ENCODE measurements at places on chromosomes 3 and 15.

DNA sequence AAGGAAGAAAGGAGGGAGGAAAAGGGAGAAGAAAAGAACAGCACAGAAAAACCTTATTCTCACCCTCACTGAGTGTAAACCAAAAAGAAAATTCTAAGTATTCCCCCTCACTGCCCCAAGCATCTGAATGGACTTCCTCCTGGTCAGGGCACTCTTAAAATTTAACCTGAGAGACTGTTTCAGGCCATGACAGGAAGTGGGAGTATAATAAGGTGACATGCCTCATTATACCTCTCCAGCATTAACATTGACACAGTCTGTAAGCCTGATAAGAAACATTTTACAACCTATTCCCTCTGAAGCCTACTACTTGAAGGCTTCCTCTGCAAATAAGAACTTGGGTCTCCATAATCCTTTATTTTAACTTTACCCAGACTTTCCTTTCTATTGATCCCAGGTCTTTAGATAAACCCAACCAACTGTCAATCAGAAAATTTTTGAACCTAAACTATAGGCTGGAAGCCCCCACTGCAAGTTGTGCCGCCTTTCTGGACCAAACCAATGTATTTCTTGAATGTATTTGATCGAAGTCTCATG, 41.7 kb downstream of the SLCO2A1 start:
- no peak for DNase-seq

GRCh38 chr3:109973733-109974132, 636.4 kb upstream of the DPPA4 start:
- no peak for DNase-seq

GRCh38 chr15:47552978-47553608, 164.2 kb upstream of the SEMA6D start:
- no peak for DNase-seq

- no peak for DNase-seq
These were observed 110.2 kb downstream of the ANP32A start for GRCh38 chr15:68710536-68710935.

GRCh38 chr15:92751528-92751927, 96.0 kb upstream of the FAM174B start:
- no peak for DNase-seq

DNA sequence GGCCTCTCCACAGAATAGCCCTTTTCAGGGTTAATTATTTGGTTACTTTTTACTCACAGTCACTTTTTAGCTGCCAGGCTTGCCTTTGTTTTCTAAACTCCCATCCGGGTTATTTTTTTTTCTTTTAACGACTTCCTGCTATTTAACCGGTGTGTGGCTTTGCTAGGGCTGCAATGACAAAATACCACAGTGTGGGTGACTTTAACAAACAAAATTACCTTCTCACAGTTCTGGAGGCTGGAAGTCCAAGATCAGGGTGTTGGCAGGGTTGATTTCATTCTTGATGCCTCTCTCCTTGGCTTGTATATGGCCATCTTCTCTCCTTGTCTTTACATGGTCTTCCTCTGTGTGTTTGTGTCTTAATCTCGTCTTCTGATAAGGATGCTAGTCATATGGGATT, 91.5 kb downstream of the IL1RAP start:
- DNase-seq = no peak

GRCh38 chr3:56890448-56891091, 88.8 kb upstream of the ARHGEF3 start:
- no peak for DNase-seq

- DNase-seq = peak; percentile 74
These were observed 509.3 kb upstream of the PPP2R3A start for GRCh38 chr3:135456108-135456790.

- no peak for DNase-seq
These were observed 49.1 kb downstream of the AMOTL2 start for GRCh38 chr3:134325061-134325705.

GRCh38 chr3:33060609-33061337, 36.2 kb downstream of the GLB1 start:
- DNase-seq = no peak

- peak; percentile 40 for DNase-seq
These were observed 179.4 kb downstream of the OPA1 start for GRCh38 chr3:193772422-193772763.

- no peak for DNase-seq
These were observed 260.7 kb downstream of the ULK4 start for GRCh38 chr3:41701191-41701698.

DNA sequence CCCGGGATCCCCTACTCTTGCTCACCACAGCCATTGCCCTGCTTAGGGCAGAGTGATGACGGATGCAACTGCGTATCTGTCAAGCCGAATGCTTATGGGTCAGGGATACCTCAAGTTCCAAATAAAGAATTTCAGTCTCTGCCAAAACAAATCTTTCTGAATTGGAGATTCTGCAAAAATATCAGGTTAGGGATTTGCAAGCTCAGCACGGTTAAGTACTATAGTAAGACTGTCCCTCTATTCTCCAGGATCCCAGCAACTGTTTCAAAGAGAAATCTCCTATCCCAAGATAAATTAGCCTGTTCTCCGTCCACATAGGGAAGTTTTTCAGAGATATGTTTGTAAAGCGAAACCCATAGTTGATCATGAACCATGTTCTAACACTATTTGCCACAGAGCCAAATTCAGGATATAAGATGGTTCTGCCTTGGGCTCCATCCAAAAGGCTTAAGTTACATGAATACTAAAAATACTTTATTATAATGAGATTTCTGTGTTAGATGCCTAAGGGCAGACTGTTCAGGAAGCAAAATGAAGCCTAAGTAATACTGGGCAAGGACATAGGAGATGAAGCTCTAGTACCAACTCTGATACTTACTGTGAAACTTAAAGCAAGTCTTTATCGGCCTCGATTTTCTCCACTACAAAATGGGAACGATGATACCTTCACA, 100.1 kb upstream of the LPP start:
- DNase-seq = no peak

DNA sequence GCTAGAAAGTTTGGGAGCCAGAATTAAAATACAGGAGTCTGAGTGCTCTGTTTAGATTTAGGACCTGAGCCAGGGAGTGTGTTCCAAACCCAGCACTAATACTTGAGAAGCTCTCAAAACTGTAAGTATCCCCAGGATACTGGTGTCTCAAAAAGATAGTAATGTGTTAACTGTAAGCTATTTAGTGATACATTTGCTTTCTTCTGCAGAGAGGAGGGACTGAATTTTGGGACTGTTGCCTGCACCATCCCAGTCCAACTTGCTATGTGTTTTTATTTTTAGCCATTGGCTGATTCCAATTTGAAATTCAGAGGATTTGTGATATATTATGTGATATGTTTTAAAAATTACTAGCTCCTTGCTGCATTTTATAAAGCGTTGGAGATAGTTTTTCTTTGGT, 31.5 kb downstream of the UBE2E1 start:
- DNase-seq = no peak

DNA sequence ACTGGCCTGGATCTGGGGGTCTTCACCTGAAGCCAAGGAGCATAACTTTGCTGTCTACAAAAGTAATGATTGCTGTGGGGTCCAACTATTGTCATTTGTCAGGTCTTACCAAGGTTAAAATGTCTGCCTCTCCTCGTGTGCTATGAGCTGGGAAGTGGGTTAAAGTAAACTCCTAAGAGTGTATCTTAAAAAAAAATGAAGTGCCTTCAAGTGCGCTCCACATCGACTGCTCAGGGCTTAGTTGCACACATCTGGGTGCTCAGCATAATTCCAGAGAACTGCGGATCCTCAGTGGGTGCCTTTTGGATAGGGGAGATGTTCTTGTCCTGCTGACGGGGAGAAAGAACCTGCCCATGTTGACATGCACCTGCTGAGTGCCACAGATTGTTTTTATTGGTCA, 40.9 kb downstream of the EFCAB12 start:
- no peak for DNase-seq

DNA sequence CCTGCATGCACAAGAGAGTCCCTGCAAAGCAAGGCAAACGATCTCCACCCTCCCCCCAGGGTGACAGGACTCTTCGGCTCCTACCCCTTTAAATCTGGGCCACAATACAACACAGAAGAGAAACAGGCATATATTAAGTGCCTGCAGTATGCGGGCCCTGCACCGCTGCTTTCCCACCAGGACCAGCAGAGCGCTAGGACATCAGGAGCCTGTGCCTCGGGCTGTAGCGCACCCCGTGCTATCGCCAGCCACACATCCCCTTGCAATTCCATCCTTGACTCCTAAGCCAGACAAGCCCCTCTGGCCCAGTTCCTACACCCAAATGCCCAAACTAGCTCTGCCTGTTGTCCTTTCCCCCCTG, 4.1 kb downstream of the GALNT15 start:
- no peak for DNase-seq

DNA sequence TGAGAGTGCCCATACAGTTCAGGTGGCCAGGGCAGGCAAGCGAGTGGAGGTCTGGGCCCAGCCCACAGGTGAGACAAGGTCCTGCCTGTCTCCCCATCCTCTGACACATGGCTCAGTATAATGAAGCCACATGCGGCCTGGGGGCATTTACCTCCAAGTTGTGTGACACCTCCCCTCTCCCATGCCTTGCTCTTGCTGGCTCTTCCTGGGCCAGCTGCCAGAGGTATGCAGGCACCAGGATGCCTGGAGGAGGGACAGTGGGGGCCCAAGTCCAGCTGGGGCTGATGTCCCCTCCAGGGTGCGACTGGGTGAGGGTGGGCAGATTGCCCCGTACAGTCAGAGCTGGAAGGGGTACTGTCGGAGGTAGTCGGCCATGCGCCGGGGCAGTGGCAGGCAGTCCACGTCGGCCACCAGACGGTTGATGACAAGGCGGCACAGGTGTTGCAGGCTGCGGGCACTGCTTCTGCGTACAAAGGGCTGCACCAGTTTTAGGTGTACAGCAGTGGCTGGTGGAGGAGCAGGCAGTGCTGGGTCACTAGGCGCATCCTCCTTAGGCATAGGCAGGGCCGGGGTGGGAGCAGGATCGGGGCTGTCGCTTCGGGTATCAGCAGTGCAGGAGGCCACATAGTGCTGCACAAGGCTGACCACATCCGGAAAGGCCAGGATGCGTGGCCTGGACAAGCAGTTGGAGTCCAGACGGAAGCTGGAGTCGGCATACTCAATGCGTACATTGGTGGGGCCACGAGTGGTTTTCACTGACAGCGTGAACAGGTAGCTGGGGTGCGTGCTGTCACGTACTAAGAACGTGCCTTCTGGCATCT, 4.1 kb downstream of the CISH start:
- DNase-seq = no peak

DNA sequence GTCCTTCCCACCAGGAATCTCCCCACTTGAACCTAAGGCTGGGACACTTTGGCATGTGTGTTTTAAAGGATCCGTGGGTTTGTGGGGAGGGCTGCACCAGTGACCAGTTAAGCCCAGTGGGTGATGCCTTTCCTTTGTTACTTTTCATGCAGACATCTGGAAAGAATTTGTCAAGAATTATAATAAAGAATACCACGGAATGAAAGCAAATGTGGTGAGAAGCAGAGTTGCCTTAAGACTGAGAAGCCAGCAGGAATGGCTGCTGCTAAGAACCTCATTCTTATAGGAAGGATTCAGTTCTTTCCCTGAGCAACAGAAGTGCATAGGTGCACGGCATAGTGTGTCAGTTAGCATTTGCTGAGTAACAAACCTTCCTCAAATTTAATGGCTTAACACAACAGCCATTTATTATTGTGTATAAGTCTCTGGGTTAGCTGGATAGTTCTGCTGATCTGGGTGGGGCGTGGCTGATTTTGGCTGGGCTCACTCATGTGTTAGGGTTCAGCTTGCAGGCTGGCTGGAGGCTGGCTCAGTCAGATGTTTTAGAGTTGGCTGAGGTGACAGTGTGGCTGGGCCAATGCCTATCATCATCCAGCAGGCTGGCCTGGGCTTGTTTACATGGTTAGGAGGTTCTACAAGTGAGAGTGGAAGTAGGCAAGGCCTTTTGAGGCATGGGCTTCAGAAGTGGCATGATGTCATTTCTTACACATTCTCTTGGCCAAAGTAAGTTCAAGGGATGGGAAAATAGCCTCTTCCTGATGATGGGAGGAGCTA, 262.7 kb upstream of the CTDSPL start:
- DNase-seq = no peak

GRCh38 chr15:85044251-85044853, 62.7 kb downstream of the PDE8A start:
- no peak for DNase-seq

DNA sequence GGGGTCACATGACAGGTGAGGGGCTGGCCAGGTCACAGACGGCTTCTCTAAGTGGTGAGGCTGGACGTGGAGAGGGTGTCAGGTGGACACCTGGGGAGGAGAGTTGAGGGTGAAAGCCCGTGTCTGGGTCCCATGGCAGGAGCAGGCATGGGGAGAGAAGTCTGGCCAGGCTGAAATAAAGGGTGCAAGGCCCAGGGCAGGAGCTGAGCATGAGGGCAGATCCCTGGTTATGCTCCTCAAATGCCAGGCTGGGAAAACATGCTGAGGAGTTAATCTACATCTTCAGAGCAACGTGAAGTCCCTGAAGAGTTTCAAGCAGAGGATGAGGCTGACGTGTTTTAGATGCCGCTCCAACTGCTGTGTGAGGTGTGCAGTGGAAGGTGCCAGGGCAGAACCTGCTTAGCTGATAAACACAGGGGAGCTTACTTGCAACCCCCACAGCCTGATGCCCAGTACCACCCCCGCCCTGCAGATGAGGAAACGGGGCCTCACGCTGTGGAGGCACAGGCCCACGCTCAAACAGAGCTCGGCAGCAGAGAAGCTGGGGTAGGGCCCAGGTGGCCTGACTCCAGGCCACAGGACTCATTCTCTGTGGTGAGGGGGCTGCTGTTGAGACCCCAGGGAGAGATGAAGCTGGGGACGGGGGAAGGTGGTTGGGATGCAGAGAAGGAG, 40.5 kb downstream of the HCN4 start:
- DNase-seq = no peak

DNA sequence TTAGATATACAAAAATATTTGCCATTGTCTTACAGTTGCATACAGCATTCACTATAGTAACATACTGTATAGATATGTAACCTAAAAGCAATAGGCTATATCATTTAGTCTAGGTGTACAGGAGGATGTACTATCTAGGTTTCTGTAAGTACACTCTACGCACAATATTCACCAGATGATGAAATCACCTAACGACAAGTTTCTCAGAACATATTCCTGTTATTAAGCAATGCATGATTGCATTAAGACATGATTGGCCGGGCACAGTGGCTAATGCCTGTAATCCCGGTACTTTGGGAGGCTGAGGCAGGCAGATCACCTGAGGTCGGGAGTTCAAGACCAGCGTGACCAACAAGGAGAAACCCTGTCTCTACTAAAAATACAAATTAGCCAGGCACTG, 14.5 kb upstream of the PRKCI start:
- no peak for DNase-seq

DNA sequence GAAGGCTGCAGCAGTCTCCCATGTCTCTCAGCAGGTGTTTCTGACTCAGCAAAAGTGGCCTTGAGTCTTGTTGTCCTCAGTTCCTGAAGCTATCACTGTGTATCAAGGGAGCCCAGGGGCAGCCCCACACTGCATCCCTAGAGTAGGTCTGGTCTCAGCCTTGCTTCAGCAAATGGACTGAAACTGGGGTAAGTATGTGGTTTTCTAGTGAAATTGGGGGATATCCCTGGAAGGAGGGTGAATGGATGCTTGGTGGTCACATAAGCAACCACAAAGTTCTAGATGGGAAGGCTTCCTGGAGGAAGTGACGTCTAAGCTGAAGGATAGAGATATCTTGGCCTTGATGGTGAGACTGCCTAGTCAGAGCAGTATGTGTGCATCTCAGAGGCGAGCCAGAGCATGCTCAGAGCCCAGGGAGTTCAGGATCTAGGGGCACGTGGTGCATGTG, 38.4 kb downstream of the TMEM158 start:
- no peak for DNase-seq
